Thyroid gland (tissue), 4 donors: ENCODE measurements at places on chromosomes 12 and 14.

- no peak for DNase-seq
Observed at GRCh38 chr14:88352698-88353097, 29.6 kb upstream of the KCNK10 start.

GRCh38 chr12:55728186-55728938 is 447 bp downstream of the CD63 start:
- peak; percentile 87 for DNase-seq

- DNase-seq = no peak
Observed at GRCh38 chr12:116773276-116773731, 35.2 kb downstream of the RNFT2 start.

DNA sequence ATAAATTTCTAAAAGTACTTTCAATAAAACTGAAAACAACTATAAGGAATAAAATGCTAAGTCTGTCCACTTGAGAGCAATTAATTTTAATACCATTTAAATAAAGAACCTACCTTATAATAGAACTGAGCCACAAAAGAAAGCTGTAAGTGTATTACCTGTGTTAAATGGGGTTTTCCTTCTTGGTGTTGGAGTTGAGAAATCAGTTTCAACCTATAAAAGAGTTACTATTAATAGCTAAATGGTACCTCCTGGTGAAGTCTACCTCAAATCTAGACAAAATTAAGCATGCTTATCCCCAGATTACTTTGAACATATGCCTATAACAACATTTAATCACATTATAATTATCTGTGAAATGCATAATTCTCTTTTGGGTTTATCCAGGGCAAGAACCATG is 48.8 kb downstream of the MIS18BP1 start:
- DNase-seq = no peak

- no peak for DNase-seq
Observed at GRCh38 chr12:108350511-108350910, 11.4 kb upstream of the CMKLR1 start.

DNA sequence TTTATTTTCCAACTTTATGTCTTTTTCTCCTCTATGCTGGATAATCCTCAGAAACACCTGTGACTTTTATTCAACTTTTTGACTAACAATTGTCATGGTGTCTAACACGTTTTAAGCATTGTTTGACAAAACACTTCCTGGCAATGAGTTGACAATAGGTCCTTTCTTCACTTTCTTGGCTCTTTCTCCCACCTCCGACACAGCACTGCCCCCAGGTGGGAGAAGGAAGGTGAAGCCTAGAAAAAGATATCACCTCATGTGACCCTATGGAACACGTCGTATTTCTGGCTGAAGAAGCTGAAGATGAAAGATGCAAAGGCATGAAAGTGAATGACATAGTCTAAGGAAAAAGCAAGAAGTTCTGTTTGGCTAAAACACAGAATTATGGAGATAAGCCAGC is 430.0 kb downstream of the ETNK1 start:
- no peak for DNase-seq

- DNase-seq = no peak
Observed at GRCh38 chr12:114238808-114239207, 167.1 kb downstream of the TBX5 start.

DNA sequence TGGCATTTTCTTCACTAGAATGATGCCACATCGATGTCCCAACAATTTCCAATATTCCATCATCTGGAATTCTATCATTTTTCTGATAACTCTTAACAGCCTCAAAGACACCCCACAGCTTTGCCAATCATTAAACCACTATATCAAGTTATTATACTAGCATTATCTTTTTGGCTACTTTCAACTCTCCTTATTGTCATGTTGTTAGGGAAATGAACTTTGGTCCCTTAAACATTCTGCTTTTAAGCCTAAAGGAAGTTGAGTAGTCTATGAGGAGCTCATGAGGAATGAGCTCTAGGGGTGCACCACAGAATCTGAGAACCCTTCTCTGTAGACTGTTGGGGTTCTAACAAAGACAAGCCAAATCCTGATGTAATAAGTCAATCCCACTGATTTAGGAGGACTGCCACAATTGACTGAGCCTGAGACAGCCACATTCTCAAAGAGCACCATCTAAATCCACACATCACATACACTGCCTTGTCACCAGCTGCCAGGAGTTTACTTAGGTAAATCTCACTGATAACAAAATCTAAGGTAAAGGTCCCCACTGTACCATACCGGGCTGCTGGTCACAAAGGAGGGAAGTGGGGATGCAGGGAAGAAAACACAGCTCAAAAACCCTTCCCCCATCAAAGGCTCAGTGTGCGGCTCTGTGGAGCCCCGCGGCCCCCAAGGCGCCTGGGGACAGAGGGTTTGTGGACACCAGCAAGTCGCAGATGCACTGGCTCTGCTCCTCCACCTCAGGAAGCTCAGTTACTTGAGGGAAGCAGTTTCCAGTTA is 58.2 kb downstream of the SETD3 start:
- DNase-seq = no peak
